Heart right ventricle (tissue), 16 donors: ENCODE measurements at places on chromosomes 3 and 15. TPM values are rescaled to one million over a fixed set of nuclear protein-coding genes. Genes with fewer than 3 reads are reported as not detected.

- DNase-seq = no peak
These were observed 16.3 kb downstream of the TF start for GRCh38 chr3:133762539-133762938.

DNA sequence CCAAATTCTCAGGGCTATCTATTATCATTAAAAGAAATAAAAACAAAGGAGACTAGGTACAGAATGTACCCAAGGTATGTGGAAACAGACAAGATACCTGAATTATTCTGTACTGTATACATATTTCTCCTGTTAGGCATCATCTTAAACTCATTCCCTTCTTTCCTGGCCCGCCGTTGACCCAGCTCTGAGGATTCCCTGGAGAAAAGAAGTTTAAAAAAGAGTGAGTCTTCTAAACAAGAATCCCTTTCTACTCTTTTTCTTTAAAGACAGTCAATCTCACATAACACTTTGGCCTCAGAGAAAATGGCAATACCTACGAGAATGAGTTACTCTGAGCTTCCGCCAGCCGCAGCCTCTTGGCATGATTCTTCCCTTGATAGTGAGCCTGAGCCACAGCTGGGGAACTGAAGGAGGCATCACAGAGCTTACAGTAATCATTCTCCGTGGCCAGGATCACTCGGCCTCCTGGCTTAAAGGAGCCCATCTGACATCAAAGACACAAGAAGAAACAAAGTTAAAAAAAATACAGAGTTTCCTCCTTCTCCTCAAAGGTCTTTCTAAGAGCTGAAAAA is 44.2 kb downstream of the ZMAT3 start:
- DNase-seq = no peak

DNA sequence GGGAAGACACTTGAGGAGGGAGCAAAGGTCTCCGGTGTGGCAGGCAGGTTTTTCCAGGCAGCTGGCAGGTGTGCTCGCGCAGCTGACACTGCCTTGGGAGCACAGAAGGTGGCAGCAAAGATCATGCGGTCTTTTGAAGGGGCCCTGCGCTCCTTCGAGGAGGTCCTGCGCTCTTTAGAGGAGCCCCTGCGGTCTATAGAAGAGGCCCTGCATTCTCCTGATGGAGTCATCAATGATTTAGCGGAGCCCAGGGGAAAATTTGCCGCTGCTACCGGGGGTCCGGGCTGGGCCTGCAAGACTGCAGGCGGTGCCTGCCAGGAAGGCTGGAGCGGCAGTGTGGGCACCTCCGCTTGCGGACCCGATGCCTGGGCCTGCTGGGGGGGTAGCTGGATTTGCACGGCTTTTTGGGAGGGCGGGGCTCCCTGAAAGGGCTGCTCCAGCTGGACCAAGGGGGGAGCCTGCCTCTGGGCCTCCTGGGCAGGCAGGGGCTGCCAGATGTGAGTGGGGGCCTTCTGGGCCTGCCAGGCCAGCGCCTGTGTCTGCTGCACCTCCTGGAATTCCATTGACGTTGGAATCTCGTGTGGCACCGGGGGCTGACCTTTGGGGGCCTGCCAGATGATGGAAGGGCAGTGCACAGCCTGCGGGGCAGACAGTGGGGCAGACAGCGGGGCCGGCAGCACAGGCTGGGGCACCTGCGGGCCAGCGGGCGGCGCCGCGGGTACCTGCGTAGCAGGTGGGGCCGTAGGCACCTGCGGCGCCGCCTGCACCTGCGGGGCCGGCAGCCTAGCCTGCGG is 2.1 kb downstream of the MAGEL2 start:
- no peak for DNase-seq

DNA sequence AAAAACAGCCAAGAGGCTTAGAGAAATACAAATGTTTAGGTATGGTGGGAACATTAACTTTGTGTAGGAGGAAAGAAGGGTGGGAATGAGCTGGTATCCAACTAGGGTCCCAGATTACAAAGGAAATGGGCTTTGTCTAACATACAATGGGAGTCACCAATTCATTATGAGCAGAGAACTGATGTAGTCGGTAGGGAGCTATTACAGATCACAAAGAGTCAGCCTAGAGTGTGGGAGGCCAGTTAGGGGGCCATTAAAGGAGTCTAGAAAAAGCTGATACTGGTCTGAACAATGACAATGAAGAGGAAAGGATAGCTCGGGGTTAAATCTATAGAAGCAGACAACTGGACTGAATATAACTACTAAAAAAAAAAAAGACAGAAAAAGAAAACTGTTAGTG is 15.5 kb downstream of the ANO10 start:
- no peak for DNase-seq

GRCh38 chr3:11991751-11992150 is 12.4 kb upstream of the SYN2 start:
- no peak for DNase-seq

DNA sequence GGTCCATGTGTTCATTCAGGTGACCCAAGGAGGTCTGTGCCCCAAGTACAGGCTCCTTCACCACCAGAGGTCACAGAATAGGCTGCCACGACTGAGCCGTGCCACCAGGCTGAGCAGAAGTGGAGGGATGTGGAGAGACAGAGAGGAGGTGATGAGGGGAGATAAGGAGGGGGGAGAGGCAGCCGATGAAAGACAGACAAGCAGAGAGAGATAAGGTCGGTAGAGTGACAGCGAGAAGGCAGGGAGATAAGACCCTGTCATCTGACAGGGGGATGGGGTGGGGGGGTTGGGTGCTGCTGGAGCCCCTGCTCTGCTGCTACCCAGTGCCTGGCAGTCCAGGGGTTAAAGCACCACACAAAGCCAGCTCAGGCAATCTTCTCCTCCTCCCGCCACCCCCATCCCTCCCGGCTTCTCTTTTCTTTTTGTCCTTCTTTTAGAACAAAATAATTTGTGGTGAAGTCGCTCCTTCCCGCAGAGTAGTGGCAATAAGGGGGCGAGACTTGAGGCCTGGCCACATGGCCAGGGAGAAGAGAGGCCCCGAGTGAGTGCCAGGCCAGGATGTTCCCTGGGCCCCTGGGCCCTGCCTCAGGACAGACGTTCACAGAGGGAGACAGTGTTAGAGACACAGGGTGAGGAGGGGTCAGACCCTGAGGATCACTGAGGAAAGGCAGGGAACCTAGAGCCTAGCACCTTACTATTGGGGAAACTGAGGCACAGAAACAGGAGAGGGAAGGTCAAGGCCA is 67.9 kb downstream of the CACNA2D2 start:
- DNase-seq = no peak

- no peak for DNase-seq
These were observed 223.8 kb downstream of the SATB1 start for GRCh38 chr3:18201315-18201714.

- no peak for DNase-seq
These were observed 34.2 kb upstream of the ACAD9 start for GRCh38 chr3:128845119-128845777.

GRCh38 chr3:149678351-149678950 is 20.6 kb upstream of the WWTR1 start:
- DNase-seq = no peak

- DNase-seq = no peak
These were observed 4.9 kb downstream of the ZIC4 start for GRCh38 chr3:147401421-147401820.

- DNase-seq = no peak
These were observed 51.1 kb downstream of the STRIT1 start for GRCh38 chr3:155242342-155242741.

DNA sequence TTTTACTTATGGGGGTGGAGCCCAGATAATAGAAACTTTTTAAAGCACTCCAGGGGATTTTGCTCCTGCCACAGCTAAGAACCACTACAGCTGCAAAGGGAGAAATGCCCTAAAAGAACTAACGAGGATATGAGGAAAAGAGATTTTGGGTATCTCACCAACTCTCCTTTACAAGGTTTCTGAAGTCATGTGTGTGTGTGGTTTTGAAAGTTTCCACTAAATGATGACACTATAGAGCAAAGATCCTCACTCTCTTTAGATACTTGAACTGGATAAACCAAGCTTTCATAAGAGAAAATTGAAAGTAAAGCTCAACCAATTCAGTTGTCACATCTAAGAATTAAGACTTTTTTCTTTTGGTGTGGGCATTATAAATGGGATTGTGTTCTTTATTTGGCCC is 455.3 kb upstream of the ALCAM start:
- no peak for DNase-seq

PATL2 gene
- total RNA-seq = 2.8 TPM

GRCh38 chr15:45714590-45715488 is 80.0 kb downstream of the SQOR start:
- DNase-seq = peak; percentile 46

B3GNT5 gene
- 3.0 TPM for total RNA-seq

- DNase-seq = no peak
These were observed 386.3 kb downstream of the EPHB1 start for GRCh38 chr3:135181408-135181807.

SI gene
- total RNA-seq = not detected

EFL1 gene
- 17.5 TPM for total RNA-seq

CAPN3 gene
- 6.8 TPM for total RNA-seq

PLA2G4D gene
- total RNA-seq = not detected

SPSB4 gene
- total RNA-seq = 6.3 TPM

DNA sequence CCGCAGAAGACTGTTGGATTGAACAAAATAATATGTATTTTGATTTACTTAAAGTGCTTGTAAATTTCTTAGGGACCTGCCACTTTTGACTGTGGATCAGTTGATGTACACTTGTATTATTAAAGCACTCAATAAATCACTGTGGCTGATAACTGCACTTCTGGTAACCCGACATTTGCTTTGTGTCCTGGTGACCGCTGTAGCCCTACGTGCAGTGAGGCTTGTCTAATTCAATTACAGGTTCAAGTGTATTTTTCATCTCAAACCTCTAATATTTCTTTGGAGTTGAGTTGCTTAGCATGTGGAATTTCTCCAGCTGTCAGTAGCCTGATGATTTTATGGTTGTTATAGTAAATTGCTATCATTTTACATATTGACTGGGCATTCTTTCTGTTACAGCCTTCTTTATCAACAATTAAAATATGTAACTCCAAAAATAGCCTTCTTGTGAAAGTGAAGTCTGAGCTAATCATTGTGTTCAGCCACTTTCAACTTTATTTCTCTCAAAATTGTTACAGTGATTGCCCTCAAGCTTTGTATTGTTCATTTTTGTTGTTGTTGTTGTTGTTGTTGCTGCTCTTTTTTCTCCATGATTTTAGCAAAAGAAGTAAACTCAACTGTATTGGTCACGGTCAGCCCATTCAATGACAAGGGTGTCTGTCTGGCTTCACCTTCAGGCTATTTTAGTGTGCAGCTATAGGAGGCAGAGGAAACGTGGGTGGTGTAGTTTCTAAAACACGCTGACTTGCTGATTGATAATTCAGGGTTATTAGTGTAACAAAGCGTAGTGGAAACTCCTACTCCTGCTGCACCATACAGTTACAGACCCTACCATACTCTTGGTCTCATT is 215.1 kb upstream of the UBE2E1 start:
- no peak for DNase-seq

DNA sequence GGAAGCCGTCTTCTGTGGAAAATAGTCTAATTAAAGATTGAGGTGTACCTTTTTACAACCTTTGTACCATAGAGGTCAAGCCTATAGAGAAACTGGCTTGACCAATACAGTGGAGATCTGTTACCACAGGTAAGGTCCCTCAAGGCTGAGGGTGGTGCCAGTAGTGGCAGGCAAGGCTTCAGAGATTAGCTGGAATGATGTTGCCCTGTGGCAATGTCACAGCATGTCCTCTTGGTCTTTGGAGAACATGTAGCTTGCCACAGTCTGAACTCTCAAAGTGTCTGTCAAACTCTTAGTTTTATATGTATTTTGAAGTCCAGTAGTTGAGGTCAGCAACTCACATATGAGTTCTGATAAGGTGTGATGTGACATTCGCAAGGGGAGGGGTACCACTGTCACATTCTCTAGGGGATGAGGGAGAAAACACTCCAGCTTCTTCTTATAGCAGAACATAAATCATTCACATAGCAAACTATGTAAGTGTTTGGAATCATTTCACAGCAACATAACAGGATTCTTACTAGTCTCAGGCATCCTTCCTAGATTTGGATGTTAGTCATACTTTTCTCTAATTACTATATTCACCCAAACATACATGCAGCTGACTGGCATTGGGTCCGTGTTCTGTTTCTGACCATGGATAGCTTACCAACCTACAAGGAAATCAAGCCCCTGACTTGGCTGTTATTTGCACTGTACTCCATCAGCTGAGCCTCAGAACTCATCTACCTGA is 173.6 kb downstream of the UBE2E2 start:
- no peak for DNase-seq

- DNase-seq = no peak
These were observed 40.8 kb downstream of the SRGAP3 start for GRCh38 chr3:9208605-9209152.

DNA sequence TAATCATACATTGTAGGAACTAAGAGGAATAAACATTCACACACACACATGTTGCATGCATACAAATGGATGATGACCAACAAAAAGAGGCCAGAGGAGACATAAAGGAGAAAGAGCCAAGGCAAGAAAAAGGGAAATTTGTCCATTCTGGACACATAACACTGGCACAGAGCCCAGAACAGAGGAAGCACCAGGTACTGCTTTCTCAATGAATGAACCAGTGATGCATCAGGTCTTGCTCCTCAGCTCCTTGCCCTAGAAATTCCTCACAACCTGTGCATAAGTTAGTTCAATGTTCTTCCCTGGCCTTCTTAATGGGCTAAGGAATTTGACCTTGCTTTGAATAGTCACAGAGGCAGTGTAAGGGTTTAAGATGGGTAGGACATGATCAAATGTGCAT is 270.3 kb downstream of the ERC2 start:
- no peak for DNase-seq

PDZRN3 gene
- 143 TPM for total RNA-seq

GRCh38 chr3:123685780-123686179 is 100.9 kb upstream of the HACD2 start:
- no peak for DNase-seq

DNA sequence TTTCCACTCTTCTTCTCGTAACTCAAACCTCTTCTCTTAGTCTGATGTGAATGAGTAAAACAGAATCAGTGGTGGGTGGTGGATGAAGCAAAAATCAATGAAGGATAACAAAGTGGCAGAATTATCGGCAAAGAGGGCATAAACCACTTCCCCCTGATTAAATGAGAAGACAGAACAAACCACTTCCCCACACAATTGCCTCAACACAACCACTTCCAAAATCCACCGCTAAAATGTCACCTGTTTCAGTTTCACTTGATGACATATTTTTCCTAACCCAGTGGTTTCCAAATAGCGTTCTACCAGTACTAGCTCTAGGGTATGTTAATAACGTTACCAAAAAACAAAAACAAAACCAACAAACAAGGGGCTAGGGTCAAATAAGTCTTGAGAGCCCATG is 478.7 kb upstream of the WNT5A start:
- DNase-seq = no peak
